ENCODE measurements at places on chromosomes 13 and 19. TPM values are rescaled to one million over a fixed set of nuclear protein-coding genes. Genes with fewer than 3 reads are reported as not detected.
A peak's percentile ranks its signal among the peaks of the same experiment; 100 is the strongest.

FXYD7 gene
- polyA plus RNA-seq, result 17.5 TPM

C19orf33 gene
- 36.0 TPM for polyA plus RNA-seq

- DNase-seq, result no peak
These were observed 3.1 kb downstream of the F10 start for GRCh38 chr13:113125506-113126264.

- DNase-seq, result no peak
These were observed 1.7 kb downstream of the AP1M1 start for GRCh38 chr19:16199275-16199932.

- DNase-seq, result no peak
These were observed 7.6 kb upstream of the GMIP start for GRCh38 chr19:19651076-19651475.

DNA sequence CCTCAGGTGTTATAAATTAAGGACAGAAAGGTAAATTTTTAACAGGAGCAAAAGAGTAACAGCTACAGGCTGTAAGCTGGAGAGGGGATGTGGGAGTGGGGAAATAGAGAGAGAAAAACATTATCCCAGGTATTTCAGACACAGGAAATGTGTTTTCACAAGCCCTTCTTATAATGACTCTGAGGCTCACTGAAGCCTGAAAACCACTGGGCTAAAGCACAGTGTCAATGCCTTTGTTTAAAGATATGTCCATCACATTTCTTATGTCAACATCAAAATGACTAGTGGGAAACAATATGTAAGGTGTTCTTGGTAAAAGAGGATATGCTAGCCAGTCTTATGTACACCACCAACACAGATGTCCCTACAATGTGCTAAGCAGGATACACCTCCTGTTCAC is 365.9 kb downstream of the FGF14 start:
- no peak for DNase-seq

- no peak for DNase-seq
These were observed 3.5 kb downstream of the MYO9B start for GRCh38 chr19:17078920-17079709.

GRCh38 chr19:55369653-55370304 is 484 bp downstream of the IL11 start:
- no peak for DNase-seq

DNA sequence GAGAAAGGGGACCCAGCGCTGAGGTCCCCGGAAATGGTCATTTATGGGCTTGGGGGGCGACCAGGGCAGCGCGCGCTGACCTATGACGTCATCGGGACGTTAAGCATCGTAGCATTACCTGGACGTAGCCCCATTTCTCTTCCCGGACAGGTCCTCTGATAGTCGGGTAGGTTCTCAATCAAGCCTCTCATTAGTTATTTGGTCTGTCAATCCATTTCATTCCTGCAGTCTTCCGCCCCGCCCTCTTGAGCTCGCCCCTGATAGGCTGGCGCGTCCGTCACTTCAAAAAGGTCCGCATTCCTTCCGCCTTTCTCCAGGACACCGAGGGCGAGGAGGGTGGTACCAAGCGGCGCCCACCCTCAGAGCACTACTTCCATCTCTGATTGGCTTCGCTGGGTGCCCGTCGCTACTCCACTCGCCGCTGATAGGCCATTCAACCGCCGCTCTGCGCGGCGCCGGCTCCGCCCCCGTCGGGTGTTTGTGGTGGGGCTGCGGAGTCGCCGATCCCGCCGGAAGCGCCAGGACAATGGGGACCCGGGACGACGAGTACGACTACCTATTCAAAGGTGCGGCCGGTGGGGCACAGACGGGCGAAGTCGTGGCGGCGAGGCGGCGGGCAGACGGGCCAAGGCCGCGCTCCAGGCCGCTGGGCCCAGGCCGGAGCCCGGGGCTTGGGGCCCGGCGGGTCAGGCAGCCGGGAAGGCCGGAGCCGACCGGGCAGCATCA is at the start of gene RAB11B:
Gene RAB11B (plus strand): TSS at position 470 of the 726 bp plus-strand sequence. CDS start 57 bp downstream, at position 527.
- peak; percentile 98 for DNase-seq

GRCh38 chr13:23254506-23254905 is 73.7 kb downstream of the SGCG start:
- no peak for DNase-seq

GRCh38 chr19:14440049-14440448 is 6.9 kb downstream of the PKN1 start:
- no peak for DNase-seq

DNA sequence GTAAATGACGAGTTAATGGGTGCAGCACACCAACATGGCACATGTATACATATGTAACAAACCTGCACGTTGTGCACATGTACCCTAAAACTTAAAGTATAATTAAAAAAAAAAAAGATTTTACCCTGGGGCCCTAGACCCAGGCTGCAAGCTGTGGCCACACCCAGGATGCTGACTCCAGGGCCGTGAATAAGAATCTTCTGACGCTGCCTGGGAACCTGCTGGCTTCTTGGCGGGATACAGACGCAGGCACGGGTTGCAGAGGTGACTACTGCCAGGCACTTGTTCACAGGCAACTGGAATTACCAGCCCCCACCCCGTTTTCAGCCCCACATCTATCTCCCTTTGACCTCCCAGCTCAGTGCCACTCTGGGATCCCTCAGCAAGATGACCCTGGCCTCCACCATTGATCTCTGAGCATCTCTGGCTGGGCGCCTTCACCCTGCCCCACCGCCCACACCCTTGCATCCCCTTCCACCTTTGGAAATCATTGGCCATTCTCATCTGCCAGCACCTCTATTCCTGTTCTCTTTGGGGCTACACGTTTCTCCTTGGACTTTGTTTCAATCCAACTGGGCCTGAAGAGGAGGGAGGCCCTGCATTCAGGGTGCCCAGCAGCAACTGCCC is 21.1 kb upstream of the CFAP97D2 start:
- DNase-seq, result no peak

DNA sequence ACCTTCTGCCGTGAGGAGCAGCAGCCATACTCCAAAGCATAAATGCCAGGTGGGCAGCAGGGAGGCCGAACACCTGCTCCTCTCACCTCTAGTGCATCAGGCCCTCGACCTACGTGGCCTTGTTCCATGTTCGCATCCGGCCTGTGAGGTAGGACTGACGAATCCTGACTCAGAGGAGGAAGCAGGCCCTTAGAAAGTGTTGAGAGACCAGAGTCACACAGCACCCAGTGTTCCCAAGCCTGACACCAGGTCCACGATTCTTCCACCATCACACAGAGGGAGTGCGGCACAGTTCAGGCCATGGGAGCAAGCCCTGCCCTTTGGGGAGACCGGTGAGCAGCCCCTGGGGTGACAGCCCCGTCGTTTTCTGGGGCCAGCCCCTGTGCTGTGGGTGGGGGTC is 14.7 kb downstream of the ATP12A start:
- DNase-seq, result no peak

DNA sequence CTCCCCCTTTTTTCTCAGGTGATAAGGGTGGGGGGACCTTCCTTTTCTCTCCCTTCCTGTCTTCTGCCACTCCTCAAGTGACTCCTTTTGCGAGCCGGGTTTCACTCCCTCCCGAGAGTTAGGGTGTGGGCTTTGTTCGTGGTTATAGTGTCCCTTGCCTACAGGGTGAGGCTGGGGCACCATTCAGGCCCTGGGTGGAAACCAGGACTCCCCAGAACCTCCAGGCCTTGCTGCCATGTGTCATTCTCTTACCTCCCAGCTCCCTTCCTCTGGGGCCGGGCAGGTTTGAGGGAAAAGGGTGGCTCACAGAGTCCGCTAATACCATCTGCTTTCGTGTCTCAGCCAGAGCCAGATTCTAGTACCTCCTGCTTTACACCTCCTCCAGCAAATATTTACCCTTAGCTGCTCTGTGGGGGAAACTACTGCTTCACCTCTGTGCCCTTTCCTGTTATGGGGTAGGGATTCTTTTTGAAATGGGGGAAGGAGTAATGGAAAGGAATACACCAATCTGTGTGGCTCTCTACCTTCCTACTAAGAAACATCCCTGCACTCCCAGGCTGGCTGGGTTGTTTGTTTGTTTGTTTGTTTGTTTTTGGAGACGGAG is 2.8 kb downstream of the ACTN4 start:
- no peak for DNase-seq

GRCh38 chr13:78160793-78161192 is 242.2 kb upstream of the EDNRB start:
- no peak for DNase-seq

Data from H1 (cell line).